ENCODE measurements at places on chromosomes 13 and 19.
A peak's percentile ranks its signal among the peaks of the same experiment; 100 is the strongest.

DNA sequence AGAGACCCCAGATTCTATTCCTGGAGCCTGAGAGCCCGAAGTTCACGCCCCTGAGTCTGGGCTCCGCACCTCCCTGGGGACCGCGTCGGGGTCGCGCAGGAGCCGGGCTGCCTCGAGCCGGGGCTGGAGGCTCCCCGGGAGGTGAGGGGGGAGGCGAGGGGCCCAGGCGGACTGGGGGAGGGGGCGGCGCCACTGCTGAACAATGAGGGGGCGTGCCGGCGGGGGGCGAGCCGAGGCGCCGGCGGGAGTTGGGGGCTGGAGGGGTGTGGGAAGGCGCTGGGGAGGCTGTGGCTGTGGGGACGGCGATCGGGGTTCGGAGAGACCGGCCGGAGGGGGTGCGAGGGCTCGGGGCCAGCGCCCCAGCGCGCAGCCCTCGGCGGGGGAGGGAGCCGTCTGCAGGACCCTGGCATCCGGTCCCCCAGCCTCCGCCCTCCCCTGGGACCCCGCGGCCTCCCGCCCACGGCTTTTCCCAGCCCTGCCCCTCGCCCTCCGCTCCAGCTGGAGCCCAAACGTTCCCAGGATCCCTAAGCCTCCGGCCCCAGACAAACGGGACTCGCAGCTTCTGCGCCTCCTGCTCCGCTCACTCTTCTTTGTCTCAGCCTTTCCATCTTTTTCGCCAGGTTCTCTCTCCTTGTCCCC is 922 bp downstream of the PLEKHG2 start:
- peak; percentile 59 for DNase-seq

GRCh38 chr13:20559659-20560356 is 7.1 kb upstream of the IFT88 start:
- DNase-seq: no peak

DNA sequence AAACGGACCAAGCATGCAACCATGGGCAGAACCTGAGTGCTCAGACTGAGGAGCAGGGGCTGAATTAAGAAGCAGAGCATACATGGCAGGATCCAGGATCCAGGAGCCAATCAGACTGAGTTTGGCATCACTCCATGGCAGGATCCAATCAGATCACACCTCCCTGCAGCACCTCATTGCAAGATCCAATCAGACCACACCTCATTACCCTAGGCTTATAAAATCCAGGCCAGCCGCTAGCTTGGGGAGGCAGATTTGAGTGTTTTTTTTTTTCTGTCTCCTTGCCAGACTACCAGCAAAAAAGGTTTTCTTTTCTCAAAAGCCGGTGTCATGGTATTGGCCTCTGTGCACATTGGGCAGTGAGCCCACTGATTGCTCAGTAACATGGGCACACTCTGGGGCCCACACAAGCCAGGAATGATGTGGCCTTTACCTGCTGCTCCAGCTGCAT is 127.9 kb upstream of the GJB6 start:
- DNase-seq: no peak

GRCh38 chr13:51318876-51319275 is 20.6 kb upstream of the SERPINE3 start:
- DNase-seq: no peak

GRCh38 chr19:2507109-2507508 is 31.2 kb downstream of the GADD45B start:
- DNase-seq: no peak

DNA sequence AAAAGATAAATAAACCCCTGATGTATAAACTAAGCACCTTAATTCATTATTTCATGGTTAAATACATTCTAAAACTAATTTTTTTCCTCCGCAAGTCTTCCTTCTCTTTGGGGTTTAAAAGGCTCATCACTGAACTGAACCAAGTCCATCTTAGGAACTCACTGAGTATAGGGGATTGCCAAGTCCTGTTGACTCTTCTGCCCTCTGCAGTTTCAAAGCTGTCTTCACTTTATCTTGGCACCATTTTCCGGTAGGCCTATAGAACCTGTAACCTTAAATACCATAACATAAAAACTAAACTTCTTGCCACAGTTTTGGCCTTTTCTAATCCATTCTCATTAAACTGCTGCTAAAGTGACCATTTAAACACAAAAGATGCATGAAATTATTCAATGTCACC is 66.5 kb upstream of the USPL1 start:
- no peak for DNase-seq

DNA sequence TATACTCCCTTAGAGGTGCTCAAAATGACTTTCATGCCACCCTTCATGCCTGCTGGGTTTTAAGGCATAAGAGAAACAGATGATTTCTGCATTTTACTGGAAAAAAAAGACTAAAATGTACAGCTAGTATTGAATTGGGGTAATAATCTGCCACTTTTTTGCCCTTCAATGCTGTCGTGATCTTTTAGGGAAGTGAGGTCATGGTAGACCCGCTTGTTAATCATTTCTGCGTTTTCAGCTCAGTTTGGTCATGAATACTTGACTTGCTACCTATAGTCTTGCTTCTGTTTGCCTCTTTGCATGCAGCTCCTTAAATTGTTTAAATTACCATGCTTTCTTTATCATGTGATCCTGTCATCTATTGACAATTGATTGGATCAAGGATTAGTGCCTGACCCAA is 90.4 kb downstream of the PCCA start:
- no peak for DNase-seq

GRCh38 chr19:46016426-46017094 is 6.3 kb downstream of the PGLYRP1 start:
- DNase-seq: peak; percentile 95

GRCh38 chr19:13302526-13303270 is 152.5 kb downstream of the IER2 start:
- no peak for DNase-seq

DNA sequence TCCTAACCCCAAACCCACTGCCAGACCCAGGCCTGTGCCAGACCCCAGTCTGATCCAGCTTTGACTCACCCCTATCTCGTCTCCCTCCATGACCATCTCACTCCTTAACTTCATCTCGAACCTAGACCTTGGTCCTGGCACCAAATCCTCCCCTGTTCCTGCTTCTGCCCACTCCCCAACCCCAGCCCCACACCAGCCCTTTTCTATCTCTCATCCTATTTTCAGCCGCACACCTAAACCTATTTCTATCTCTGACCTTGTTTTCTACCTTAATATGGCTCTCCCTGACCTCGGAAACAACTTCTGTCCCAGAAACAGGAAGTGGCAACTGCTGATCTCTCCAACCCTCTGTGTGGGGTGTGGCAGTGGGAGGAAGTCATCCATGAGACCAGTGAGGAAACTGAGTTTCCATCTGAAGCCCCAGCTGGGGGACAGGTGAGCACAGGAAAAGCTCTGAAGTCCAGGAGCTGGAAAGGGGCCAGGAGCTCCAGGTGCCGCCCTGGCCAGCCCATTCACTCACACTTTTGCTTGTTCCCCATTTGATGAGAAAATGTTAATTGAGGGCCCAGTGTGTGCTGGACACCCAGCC is 13.7 kb downstream of the PTH2 start:
- no peak for DNase-seq

GRCh38 chr19:952049-952679 is 26.3 kb downstream of the ARID3A start:
- DNase-seq: no peak

DNA sequence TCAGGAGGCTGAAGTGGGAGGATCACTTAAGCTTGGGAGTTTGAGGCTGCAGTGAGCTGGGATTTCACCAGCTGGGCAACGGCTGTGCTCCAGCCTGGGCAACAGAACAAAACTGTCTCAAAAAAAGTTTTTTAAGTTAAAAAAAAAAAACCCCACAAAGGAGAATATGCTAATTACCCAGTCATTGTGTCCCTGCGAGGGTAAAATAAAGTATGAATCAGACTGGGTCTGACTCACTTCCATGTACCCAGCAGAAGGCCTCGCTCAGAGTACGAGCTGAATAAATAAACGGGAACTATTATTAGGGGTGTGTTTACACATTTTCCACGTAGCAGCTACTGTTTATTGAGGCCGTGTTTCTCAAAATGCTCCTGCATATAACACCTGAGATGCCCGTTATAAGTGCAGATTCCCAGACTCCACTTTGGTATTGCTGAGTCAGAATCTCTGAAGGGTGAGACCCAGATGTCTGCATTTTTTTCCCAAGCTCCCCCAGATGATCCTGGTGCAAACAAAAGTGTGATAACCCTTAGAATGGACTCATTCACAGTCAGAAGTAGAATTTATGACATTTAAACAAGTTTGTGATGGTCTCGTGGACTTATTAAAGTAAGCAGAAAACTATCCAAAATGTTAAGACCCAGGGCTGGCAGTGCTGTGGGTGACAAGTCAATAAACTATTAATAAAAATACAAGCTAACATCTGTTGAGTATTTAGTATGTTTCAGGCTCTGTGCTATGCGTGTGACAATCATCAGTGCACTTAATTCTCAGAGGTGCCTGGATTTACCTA is 28.2 kb downstream of the KCNC3 start:
- DNase-seq: no peak

GRCh38 chr19:30269638-30270037 is 102.5 kb upstream of the ZNF536 start:
- DNase-seq: no peak

GRCh38 chr13:106464076-106464475 is 71.4 kb downstream of the EFNB2 start:
- DNase-seq: no peak

DNA sequence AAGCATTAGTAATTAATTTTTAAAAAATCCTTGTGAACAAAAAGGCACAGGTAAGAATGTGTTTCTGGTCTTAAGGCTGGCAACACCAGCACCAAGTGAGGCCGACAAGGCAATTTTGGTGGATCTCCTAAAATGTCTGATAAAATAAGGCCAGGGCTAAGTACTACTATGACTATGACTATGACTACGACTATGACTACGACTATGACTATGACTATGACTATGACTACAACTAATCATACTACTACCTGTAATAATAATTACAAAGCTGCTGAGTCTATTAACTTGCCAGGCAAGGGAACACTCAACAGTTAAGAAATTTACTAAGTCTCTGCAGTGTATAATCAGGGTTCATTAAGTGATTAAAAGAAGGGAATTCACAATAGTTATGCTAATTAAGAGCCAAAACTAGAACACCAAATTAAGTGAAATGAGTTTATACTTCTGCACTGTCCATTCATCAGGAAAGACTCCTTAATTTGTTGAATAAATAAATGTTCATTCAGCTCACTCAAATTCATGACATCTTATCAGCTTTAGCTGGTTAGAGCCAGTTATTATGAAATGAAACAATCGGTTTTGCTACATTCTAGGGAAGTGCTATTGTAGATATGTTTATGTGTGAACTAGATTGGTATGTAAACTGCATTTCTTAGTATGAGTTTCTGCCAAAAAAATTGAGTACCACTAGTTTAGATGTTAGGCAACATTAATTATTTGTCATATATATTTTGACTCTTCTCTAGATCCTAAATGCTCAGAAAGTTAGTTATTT is 1626.2 kb upstream of the PCDH20 start:
- DNase-seq: no peak

- DNase-seq: no peak
Observed at GRCh38 chr19:13024951-13025697, 29.8 kb downstream of the NFIX start.

GRCh38 chr13:113361406-113361805 is 2.5 kb downstream of the GRTP1 start:
- DNase-seq: peak; percentile 14

DNA sequence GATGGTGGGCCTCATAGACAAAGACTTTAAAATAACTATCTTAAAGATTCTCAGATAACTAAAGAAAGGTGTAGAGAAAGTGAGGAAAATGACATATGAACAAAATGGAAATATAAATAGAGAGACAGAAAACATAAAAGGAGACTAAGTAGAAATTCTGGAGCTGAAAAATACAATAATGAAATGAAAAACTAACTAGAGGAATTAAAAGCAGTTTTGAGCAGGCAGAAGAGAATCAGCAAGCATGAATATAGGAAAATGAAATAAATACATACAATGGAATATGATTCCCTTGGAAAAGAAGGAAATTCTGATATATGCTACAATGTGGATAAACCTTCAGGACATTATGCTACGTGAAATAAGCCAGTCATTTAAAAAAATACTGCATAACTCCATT is 3.9 kb downstream of the EEF1AKMT1 start:
- no peak for DNase-seq

DNA sequence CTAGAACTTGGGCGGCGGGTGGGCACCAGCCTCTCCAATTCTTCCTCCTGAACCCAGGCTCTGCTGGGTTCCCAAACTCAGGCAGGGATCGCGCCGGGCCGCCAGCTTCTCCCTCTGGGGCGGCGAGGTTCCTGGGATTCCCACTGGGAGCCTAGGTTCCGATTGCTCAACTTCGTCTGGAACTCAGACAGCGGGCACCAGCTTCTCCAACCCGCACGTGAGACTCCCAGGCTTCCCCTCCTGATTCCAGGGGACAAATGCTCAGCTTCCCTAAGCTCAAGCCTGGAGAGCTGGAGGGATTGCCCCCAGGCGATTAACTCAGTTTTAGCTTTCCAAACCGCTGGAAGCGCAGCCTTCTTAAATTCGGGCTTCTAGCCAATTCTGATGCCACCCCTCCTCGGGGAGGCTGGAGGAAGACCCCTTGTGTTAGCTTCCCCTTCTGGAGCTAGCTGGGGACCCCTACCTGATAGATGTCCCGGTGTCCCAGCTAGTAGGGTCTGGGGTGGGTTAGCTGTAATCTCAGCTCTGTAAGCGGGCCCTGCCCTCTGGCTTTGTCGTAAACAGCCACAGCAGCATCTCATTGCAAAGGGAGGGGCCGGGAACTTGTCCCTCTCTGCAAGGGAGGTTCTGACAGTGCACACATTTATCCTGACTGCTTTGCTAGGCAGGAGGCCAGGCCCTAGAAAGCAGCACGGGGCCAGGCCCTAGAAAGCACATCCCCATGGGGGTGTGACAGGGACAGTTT is 671 bp downstream of the MCOLN1 start:
- DNase-seq: peak; percentile 47

DNA sequence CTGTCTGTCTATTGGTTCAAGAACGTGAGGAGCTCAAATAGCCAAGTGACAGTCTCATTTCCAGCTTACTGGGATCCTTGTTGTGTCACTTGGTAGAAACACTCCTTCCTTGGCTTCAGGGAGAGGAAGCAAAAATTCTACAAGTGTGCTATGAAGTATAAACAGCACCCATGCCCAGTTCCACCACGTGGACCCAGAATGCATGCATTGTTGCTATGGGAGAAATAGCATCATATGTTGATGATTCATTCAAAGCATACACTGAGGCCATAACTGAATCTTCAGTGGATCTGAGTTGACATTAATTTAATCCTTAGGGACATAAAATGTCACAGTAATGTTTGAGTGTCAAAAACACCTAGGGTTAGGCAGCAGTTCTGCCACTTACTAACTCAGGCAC is 199.0 kb upstream of the RXFP2 start:
- DNase-seq: no peak

DNA sequence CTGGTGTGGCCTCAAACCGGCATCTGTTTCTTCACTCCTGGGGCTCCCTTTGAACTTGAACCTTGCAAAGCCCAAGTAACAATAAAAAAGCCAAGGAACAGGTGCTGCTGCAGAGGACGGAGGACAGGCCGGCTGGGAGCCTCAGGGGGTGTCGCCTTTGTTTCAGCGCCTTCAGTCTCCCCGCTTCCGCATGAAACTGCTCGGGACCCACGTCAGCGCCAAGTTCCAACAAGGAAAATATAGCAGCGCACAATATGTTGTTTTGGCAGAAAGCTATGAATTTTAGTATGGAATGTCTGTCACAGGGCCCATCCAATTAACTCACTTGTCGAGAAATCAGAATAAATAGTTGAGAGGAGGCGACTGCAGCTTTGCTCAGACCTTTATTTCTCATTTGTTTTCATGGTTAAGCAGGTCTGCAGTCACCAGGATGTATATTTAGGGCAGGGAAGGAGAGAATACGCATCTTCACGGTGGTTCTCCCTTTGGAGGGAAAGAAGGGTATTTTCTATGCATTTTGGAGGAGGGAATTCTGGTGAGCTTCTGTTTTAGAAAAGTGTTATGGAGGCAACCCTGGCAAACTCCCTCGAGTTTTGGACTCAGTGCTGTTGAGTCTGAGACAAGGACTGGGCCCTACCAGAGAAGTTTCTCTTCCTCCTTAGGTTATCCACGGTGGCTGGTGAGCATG is 34.3 kb upstream of the MEDAG start:
- no peak for DNase-seq

Measured in lower leg skin (tissue), 4 donors.